CD4-positive, alpha-beta T cell treated with Interleukin-4 for 4 hours (primary cell): ENCODE measurements at places on chromosomes 2 and 18.

DNA sequence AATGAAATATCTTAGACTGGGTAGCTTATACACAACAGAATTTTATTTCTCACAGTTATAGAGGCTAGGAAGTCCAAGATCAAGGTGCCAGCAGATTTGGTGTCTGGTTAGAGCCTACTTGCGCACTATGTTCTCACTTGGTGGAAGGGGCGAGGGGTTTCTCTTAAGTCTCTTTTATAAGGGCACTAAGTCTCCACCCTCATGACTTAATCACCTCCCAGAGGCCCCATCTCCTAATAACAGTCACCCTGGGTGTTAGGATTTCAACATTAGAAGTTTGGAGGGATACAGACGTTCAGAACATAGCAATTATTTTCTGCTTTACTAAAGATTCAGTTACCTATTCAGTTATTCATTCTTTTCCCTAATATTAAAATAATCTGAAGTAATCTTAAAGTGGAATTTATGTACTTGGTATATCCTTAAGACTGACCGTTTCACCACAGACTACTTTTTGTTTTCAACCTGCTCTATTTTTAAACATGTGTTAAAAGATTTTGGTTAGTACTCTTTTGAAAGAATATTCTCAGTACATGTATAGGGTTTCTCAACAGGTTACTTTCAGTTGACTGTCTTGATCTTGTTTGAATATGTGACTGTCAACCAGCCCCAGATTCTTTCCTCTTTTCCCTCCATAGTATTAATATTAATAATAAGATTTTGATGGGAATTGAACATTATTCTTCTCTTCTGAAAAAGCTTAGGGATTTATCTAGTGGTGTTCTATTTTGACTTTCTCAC lies 130.0 kb downstream of the TAF4B start:
- no peak for DNase-seq

GRCh38 chr2:33617401-33617800 lies 18.3 kb upstream of the FAM98A start:
- no peak for DNase-seq

- no peak for DNase-seq
Measured at GRCh38 chr2:234950730-234951663, 820 bp upstream of the SH3BP4 start.

DNA sequence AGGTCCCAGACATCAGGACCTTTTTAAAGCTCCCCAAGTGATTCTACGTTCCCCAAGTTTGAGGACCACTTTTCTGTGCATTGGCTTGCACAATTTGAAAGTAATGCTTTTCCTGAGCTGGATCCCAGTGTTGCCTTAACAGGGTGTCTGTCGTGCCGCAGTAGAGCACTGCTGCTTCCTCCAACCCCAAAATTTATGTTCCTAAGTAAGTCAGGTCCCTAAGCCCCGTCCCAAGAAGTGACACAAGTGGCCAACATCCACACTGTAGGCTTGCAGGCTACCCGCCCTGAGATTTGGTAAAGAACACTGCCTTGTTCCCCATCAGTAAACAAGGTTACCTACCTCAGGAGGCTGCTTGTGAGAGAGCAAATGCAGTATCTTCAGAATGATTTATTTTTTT lies 2.0 kb downstream of the SFT2D3 start:
- no peak for DNase-seq

- no peak for DNase-seq
Measured at GRCh38 chr18:51751901-51752300, 554.4 kb upstream of the MEX3C start.

GRCh38 chr2:44912660-44913059 lies 28.8 kb upstream of the SIX3 start:
- DNase-seq: no peak
